ENCODE measurements at places on chromosomes 13 and 19.

- DNase-seq: no peak
These were observed 137.1 kb upstream of the ATXN8OS start for GRCh38 chr13:69970520-69970919.

GRCh38 chr13:75704194-75704926 is 68.2 kb downstream of the LMO7 start:
- no peak for DNase-seq

DNA sequence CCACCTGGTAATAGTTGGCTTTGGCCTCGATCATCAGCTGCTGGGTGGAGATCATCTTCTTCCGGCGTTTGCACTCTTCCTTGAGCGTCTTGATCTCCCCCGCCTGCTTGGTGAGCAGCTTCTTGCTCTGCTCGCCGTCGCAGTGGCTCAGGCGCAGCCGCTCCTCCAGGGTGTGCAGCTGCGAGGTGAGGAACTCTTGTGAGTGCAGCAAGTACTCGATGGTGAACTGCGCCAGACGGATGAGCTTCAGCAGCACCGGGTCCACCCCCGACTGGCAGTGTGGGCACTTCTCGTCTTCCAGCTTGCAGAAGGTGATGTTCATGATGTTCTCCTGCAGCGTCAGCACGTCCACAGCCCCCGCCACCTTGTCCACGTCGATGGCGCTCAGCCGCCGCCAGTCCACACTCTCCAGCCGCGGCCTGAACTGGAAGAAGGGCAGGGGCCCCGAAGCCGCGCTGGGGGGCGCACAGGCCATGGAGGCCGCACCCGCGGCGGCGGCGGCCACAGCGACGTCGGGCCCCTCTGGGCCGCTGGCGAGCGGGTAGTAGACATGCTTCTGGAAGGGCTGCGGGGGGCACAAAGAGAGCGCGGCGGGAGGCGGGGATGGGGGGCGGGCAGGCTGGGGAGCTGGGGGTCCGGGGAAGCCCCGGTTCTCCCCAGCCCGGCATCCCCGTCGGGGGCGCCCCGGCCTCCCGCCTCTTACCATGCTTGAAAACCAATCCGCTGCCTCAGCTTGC is 3.0 kb downstream of the DZIP1 start:
- no peak for DNase-seq

GRCh38 chr19:12872255-12872654 is 9.0 kb downstream of the DNASE2 start:
- no peak for DNase-seq

GRCh38 chr19:47813995-47814328 is 7.8 kb upstream of the CRX start:
- peak; percentile 42 for DNase-seq

GRCh38 chr13:20475927-20476691 is 49.5 kb downstream of the CRYL1 start:
- no peak for DNase-seq

GRCh38 chr13:91664039-91664438 is 265.6 kb downstream of the GPC5 start:
- no peak for DNase-seq

- DNase-seq: no peak
These were observed 414.8 kb upstream of the PCDH20 start for GRCh38 chr13:61830475-61830874.

DNA sequence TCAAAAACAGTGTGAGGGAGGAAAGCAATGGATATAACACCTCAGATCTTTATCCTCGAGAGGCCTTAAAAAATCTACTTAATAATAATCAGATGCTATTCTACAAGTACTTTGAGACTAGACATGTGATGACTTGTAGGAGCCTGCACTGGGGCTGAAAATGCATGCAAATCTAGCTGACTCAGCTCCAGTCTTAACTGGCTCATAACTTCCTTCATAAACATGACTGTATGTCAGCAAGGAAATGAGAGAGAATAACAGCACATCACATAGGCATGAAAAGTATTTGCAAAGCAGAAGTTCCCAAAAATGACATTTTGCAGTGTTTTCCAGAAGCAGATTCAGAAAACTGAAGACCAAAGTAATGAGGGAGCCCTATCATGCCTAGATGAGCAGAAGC is 38.1 kb downstream of the PSG5 start:
- DNase-seq: no peak

GRCh38 chr13:72061613-72062012 is 194.6 kb upstream of the DACH1 start:
- DNase-seq: no peak

- no peak for DNase-seq
These were observed 19.6 kb downstream of the HMGB1 start for GRCh38 chr13:30446126-30446500.

- no peak for DNase-seq
These were observed 264.0 kb downstream of the TBC1D4 start for GRCh38 chr13:75217949-75218348.

DNA sequence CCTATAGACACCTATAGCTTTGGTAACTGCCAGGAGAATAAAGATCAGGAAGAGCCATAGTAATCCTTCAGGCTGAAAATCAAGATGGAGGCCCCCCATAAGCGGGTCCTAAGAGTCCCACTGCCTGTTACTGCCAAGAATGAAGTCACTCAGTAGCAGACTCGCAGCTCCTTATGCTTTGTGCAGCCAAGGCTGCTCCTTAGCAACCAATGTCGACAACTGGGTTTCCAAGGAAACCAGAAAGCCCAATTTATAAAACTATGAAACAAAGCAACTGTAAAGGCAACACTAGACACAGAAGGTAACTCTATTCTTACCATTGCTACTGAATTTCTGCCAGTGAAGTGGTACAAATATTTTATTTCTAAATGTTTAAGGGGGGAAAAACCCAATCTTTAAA is 56.5 kb downstream of the DCLK1 start:
- no peak for DNase-seq

- peak; percentile 55 for DNase-seq
These were observed 277.9 kb downstream of the ZNF536 start for GRCh38 chr19:30649934-30650614.

GRCh38 chr13:87889254-87889653 is 218.1 kb downstream of the SLITRK5 start:
- no peak for DNase-seq

DNA sequence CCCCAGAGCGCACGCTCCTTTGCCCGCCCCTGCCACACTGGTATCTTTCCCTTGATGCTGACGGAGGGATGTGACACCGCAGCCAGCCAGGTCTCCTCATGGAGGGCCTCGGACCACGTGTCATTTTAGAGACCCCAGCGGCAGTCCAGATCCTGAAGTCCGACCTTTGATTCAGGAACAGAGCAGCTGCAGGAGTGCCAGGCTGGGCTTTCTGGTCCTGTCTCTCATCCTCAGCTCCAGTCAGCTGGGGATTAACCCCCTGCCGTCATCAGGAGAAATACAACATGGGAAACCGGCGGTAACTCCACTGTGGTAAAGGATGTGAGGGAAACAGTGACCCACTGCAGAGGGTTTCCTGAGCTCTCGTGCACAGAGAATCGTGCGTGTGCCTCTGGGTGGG is 140.6 kb downstream of the SIPA1L3 start:
- peak; percentile 61 for DNase-seq

DNA sequence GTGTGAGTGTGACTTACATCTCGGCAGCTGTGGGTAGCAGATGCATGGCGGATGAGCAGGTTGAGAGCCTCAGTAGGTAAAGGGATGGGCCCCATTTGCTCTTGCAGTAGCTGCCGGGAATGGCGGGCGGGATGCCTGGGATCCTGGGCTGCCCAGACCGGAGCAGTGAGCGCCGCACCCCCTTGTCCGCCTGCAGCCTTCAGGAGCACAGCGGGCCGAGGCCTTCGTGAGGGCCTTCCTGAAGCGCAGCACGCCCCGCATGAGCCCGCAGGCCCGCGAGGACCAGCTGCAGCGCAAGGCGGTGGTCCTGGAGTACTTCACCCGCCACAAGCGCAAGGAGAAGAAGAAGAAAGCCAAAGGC is 4.1 kb downstream of the POP4 start:
- no peak for DNase-seq

- no peak for DNase-seq
These were observed 142.3 kb downstream of the PCCA start for GRCh38 chr13:100231176-100231575.

DNA sequence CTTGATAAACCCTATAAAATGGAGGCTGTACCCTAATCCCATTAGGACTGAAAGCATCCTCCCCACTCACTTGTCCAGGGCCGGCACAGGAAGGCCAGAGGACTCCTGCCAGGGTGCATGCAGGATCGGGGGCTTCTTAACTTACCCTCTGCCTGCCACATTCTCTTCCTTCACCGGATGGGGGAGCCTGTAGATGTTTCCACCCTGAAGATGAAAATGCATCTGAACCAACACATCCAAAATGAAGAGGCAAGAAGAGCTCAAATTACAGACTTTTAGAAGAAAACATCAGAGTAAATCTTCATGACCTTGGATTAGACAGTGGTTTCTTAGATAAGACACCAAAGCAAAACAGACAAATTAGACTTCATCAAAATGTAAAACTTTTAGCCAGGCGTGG is 25.9 kb upstream of the NAPA start:
- peak; percentile 49 for DNase-seq
